ENCODE measurements at places on chromosomes 7 and 10.

GRCh38 chr10:69055241-69055640 is 32.7 kb upstream of the SRGN start:
- DNase-seq = no peak

DNA sequence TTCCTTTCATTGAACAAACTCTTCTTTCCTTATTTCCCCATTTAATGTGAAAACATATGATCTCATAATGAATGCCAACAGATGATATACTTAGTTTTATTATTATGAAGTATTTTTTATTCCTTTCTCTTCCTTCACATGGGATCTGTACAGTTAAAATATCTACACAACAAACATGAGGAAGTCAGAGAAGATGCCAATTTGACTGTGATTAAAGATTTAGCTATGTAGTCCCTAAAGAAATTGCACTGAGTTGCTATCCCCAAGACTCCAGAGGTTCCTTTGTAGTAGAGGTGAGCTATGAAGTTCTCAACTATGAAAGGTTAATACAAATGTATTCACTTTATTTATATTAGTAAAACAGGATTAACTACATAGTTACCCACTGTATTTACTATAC is 60.6 kb upstream of the LRRN3 start:
- DNase-seq = no peak

GRCh38 chr10:8194050-8194449 is 139.6 kb downstream of the GATA3 start:
- no peak for DNase-seq

- DNase-seq = no peak
Measured at GRCh38 chr7:148697256-148698006, 1.3 kb upstream of the CUL1 start.

- no peak for DNase-seq
Measured at GRCh38 chr10:24908793-24909423, 43.5 kb downstream of the PRTFDC1 start.

GRCh38 chr10:541750-542371 is 147.6 kb downstream of the DIP2C start:
- no peak for DNase-seq

GRCh38 chr7:30423788-30424505 is 54.6 kb downstream of the NOD1 start:
- no peak for DNase-seq

- no peak for DNase-seq
Measured at GRCh38 chr10:49333192-49333591, 34.2 kb downstream of the C10orf71 start.

GRCh38 chr7:101832205-101832631 is 14.8 kb downstream of the CUX1 start:
- DNase-seq = no peak

DNA sequence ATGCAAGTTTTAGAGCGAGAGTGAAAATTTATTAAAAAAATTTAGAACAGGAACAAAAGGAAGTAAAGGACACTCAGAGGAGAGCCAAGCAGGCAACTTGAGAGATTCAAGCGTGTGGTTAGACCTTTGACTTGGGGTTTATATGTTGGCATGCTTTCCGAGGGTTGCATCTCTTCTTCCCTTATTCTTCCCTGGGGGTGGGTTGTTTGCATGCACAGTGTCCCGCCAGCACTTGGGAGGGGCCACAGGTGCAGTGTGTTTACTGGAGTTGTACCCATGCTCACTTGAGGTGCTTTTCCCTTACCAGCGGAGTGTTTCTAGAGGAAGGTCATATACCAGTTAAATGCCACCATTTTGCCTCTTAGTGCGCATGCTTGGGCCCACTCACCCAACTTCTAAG is 96.3 kb downstream of the CHN2 start:
- DNase-seq = no peak

GRCh38 chr7:37986908-37987330 is 66.5 kb downstream of the EPDR1 start:
- no peak for DNase-seq

GRCh38 chr10:117965984-117966383 is 80.8 kb downstream of the RAB11FIP2 start:
- DNase-seq = no peak

DNA sequence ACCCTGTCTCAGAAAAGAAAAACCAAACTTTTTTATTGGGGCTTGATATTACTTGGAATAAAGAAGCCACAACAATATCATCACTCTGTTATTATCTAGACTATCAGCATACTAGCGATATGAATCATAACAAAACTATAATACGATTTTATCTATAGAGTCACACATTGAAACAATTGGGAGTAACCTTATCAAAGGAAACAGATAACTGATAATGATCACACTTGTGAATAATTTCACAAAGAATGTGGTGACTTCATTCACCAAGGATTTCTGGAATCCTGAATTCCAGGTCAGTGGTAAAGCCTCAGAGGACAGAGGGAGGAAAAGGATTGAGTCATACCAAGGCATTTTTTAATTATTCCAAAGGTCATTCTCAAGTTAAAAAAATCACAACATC is 32.1 kb upstream of the NMT2 start:
- no peak for DNase-seq

DNA sequence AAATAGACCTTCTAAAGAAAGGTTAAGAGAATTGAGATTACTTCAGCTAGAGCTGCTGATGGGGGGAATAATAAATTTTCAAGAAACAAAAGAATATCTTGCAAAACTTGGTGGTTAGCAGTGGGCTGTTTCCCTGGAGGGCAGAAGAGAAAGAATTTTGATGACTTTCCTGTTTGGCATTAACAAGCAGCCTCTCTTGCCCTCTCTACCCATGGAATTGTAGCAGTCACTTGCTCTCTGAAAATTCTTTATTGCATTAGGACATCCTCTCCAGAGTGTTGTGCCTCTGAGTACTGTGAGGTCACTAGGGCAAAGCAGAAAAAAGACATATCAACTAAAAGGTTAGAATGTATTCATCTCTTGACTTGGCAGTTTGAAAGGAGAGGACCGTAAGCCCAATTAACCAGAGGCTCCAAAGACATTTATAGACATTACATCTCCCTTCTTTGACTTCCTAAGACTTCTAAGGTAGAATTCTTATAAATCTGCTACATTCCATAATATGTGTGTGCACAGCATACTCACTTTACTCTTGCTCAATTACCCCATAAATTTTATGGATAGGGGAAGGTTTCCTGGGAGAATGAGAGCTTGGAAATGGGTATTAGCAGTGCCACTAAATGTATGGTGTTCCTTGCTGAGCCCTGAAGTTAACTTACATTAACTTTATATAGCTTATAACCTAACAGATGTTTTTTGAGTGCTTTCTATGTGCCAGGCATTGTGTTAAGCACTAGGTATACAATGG is 215.3 kb downstream of the KIF20B start:
- no peak for DNase-seq

GRCh38 chr10:22453948-22454591 is 108.8 kb downstream of the SPAG6 start:
- DNase-seq = no peak

DNA sequence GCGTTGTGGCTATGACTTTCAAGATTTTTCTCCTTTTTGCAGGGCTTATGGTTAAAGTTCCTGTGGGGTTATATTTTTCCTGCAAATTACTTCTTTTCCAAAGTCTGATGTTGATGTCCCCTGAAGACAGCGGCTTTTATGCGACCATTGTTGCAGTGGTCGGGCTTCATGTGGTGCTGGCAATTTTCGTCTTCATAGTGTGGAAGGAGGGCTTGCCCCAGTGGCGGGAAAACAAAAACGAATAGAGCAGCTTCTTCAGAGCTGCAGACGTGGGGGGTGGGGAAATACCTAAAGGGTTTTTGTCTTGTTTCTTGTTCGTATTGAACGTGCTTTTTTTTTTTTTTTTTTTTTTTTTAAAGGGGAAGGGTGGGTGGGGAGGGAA is 53.8 kb downstream of the MCMBP start:
- no peak for DNase-seq

GRCh38 chr7:158609313-158609974 is 21.8 kb upstream of the PTPRN2 start:
- no peak for DNase-seq

GRCh38 chr7:47211519-47211973 is 370.4 kb downstream of the TNS3 start:
- no peak for DNase-seq

DNA sequence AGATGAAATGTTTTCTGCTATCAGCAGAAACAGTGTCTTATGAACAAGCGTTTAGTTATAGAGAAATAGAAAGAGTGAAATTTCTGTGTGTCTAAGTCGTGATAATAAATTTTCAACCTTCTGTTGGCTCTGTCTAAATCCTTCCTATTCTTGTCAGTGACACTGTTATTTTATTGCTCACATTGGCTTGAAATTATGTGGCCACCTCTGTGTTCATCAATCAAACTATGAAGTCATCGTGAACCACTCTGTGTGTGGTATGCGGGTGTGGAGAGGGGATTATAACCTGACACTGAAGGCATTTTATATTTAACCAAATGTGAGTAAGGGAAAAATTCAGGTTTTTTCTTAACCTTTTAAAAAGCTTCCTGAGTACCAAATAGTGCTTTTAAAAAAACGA is 12.3 kb downstream of the AOAH start:
- no peak for DNase-seq

DNA sequence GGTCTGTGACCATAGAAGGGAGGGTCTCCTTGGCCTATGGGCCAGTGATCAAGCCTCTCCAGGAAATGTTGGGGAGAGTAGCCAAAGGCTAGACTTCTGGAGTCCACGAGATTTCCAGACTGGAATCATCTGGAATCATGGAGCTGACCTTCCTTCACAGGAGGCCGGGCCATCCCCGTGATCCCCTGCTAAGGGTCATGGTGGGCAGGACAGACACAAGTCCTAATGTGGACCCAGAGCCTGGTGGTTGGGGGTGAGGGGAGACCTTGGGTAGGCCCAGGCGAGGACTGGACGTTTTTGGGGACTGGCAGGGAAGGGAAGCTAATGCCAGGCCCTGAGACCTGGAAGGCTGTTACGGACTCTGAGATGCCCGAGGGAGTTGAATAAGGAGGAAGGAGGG is 9.8 kb upstream of the GRID1 start:
- DNase-seq = no peak

GRCh38 chr7:127870231-127870907 is 160.9 kb downstream of the LRRC4 start:
- DNase-seq = no peak

DNA sequence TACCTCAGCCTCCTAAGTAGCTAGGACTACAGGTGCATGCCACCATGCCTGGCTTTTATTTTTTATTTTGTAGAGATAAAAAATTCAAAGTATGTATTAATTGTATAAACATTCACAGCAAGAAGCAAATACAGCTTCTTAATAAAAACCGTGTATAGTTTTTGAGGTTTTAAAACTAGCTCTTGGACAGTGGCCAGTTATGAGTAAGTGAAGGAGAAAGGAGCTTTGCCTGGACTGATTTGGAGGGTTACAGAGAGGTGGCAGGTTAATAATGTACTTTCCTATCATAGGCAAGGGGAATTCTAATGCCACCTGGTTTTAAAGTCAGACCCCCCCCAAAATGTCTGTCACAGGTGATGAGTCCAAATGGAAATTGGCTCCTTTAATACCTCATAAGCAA is 43.4 kb downstream of the ZNRF2 start:
- no peak for DNase-seq

GRCh38 chr10:32318476-32318896 is 28.5 kb downstream of the EPC1 start:
- no peak for DNase-seq

DNA sequence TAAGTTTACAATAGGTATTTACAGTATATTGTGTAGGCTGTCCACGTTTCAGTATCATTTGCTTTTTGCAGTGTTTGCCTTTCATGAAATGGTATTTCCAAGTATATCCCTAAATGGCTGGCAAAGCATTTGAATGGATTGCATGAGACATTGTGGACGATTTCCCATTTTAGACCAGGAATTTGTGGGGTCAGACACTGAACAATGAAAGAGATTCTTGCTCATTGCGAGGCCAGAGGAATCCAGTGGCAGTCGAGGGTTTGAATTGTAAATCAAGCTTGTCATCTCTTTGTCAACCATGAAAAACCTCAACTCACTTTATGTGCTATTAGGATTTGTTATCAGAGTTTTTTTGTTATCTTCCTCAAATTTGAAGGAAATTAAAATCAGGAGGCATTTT is 70.8 kb downstream of the CREB5 start:
- no peak for DNase-seq

DNA sequence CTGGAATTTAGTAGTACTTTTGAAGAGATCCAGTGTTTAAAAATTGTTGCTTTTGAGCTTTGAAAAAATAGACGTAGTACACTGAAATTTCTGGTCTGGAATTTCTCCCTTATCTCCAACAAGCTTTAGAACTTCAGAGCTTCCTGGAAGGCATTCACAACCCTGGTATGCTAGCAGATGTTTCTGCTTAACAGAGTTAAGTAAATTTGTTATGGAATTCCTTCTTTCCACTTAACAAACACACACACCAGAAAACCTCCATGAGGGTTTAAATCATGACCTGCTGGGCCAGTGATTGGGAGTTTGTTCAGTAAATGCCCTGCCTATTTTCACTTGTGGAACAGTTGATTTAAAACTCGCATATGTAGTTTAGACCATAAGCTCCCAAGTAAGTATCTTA is 13.7 kb downstream of the ASB15 start:
- no peak for DNase-seq

DNA sequence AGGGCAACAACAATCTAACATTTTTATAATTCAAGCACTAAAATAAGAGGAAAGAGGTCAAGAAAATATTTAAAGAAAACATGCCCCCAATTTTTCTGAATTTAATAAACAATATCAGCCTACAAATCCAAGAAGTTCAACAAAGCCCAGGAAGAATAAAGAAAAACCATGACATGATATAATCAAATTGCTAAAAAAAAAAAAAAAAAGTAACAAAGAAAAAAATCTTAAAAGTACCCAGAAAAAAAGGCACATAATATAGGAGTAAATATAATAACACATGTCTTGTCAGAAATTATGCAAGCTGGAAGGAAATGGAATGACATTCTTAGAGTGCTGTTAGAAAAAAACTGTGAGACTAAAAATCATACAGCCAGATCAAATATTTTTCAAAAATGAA is 151.4 kb downstream of the IMMP2L start:
- no peak for DNase-seq

- DNase-seq = no peak
Measured at GRCh38 chr10:126939706-126940105, 34.5 kb downstream of the DOCK1 start.

DNA sequence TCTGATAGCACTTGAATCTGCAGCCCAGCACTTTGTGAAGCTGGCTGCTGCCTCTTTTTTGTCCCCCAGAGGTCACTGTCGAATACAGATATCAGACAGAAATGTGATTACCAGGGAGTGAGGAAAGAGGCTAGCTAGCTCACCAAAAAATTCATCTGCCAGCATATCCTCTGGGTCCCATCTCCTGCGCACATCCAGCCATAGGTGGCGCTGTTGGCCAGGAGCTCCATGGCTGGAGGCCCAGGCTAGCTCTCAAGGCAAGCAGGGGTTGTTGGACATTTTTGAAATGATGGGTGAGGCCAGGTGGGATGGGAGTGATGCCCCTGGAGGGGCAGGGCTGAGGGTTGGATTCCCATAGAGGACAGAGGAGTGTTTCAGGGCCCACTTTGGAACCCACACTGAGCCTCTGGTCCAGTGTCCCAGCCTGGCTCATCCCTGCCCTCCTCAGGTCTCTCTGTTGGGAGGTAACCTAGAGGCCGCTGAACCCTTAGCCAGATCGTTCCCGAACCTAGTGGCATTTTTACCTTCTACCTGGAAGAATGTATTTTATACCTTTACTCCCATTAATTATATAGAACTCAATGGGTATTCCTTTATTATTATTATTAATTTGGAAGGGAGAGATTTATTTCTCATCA is 14.8 kb downstream of the DPCD start:
- no peak for DNase-seq

- no peak for DNase-seq
Measured at GRCh38 chr7:26376175-26376917, 84.7 kb downstream of the SNX10 start.
